NCI-H2029 treated with DMSO at 0.1 percent for 48 hours (cell line): ENCODE measurements at places on chromosomes 1 and 21.

GRCh38 chr1:180301135-180301742 is 71.2 kb downstream of the LHX4 start:
- DNase-seq, result no peak

DNA sequence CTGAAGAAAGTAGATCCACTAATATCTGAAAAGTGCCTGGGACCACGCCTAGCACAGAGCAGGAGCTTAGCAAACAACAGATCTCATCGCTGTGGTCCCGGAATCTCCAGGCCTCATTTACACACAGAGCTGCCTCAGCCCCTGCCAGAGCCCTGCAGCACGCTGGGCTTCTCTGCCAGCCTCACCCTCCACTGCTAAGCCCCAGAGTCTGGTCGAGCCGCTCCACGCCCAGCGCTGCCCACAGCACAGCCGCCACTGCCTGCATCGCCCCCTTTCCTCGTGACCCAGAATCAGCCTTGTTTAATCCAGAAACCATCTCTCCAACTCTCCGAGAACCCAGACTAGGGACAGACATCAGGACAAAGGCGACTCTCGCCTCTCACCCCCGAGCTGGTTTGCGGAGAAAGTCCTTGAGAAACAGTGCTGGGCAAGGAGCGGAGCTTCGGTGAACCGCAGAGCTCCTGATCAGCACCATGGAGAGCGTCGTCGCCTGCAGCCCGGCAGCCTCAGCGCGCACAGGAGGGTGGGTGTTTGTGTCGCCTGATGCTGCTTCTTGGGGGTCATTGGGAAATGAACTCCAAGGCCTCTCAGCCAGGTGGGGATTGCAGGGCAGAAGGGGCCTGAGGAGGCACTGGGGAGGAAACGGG is 145.1 kb downstream of the NPHP4 start:
- no peak for DNase-seq

- DNase-seq, result no peak
Observed at GRCh38 chr1:116504308-116505156, 66.3 kb downstream of the CD58 start.

DNA sequence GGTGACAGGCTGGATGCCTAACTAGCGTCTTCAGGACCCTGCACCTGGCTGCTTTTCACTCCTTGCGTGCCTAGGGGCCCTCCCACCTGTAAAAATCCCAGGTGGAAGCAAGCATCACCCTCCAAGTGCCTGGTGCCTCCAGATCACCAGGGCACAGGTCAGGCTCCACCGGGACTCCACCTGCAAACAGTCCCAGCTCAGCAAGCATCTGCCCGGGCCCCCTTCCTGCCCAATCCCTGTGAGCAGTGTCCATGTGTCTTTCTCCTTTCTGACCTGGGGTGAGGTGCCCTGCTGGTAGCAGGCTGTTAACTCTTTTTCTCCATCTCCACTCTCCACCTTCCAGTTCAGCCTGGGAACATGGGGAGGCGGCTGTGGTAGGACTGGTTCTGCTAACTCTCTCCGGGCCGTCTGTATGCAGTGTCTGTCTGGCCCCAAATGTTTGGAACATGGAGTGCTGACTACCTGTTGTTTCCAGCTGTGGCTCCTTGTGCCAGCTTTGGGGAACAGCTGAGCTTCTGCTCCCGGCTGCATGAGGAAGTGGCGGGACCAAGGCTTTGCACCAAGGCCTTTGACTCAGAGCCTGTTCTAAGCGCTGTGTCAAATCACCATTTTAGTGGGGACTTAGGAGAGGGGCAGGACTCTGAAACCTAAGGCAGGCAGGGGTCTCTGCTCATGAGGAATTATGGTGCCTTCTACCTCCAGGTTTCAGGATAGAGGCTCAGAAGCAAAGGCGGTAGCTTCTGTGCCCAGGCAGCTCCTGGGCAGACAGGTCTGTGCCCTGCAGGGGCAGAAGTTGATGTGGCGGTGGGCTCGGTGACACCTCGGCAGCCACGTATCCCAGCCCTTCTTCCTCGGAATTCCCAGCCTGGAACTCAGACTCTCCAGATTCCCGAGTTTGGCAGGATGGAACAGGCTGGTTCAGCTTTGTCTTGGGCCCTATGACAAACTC is 5.5 kb downstream of the GPR137B start:
- DNase-seq, result no peak

DNA sequence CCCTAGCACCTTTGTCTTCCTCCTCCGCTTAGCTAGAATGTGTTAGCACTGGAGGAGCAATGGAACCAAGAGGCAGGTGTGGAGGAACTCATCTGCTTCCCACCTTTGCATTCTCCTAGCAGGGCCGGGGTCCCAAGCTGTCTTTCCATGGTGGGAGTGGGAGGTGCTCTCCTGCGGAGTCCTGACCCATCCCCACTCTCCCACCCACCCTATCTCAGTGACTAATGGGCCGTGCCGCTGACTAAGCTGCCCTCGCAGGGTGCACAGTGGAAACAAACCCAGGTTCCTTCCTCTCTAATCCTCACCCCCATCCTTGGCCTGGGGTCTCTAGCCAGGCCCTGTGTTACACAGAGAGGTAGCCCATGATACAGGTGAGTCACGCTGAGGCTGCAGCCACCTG is 177.5 kb downstream of the HIVEP3 start:
- no peak for DNase-seq

- no peak for DNase-seq
Observed at GRCh38 chr1:55245781-55246180, 30.6 kb upstream of the USP24 start.

DNA sequence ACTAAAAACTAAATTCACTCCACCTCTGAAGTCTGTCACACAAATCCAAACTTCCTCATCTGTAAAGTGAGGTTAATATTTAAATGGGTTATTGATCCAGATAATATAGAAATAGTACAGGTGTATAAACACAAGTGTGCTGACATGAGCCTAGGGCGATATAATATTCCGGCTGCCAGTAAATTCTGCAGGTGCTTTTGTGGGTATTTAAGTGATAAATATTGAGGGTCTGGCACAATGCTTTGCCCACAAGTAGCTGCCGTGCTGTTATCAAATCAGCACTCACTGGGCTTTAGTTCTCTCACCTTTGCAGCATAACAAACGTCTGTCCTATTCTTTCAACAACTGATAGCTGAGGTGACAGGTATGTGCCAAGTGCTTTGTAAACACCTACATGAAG is 7.6 kb downstream of the PABPC4 start:
- peak; percentile 88 for DNase-seq

DNA sequence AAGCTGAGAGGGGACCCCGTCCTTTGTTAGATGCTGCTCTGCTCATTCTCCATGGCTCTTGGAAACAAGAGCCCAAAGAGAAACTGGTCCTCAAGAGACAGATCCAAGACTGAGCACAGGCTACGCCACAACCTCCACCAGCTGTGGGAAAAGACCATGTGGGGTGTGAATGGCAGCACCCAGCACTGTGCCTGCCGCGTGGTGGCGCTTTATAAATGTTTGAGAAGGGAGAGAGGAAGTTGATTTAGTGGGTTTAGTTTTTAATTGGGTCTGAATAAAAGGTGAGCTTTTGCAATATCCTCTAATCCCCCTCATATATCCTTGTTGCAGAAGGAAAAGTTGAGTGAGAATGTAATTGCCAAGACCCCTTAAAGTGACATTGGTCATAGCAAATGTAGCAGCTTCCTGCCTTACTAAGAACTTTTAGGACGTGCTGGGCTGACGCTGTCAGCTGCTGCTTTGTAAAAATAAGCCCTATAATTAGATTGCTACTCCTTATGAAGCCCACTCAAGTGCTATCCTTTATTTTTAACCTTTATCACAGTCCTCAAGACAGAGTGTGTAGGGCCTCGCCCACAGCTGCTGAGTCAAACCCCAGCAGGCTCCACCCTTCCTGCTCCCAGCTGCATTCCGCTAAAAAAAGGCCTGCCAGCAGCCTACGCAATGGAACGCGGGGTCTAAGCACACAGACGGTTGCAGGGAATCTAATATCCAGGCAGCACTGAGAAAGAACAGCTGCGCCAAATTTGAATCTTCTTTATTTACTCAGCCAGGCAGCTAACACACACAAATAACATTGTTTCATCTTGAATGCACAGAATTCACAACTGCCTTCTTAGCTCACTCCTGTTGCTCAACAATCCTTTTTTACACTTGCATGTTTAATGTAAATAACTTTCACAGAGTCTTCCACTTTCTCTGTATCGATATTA is 47.4 kb upstream of the PRDX6 start:
- peak; percentile 1 for DNase-seq

DNA sequence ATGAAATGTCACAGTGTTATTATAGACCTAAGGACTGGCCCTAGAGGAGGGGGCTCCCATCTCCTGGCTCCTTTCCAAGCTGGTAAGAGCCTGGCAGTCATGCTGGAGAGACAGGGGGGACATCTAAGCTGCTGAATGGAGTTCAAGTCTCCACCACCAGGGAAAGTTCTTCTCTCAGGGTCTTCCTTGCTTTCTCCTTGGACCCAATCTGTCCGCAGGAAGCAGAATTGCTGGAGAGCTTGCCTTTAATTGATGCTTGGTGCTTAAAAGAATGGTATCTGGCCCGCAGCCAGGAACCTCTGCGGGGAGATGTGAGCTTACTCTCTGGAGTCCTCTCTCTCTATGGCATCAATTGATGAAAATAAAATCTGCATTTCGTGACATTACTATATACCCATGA is 25.1 kb downstream of the IRF2BP2 start:
- peak; percentile 11 for DNase-seq

- DNase-seq, result no peak
Observed at GRCh38 chr1:159925719-159926078, 392 bp upstream of the TAGLN2 start.

GRCh38 chr1:43947874-43948437 is 1.2 kb downstream of the IPO13 start:
- DNase-seq, result no peak

DNA sequence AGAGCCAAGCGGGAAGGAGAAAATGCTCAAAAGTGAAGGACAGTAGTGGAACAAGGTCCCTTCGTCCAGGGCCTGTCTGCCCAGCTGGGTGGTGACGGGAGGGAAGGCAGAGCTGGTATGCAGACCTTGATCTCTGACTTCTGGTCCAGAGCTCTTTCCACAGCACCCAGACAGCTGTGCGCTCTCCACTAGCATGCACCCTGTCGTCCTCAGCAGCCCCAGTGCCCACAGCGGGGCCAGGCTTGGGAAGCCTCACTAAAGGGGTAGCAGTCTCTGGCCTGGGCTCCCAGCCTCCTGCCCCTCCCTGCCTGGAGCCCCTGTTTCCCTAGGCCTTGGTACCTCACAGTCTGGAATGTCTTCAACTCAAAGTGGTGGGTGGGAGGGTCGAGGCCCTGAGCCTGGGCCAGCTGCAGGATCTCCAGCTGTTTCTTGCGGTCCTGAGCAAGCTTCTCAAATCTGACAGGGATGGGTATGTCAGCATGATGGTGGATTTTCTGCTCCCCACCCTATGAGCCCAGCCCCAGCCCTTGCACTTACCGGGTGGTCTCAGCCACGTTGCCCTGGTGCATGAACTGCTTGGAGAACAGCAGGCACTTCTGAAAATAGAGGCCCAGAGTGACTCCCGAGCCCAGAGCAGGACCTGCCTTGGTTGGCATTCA is 10.0 kb downstream of the CC2D1B start:
- DNase-seq, result no peak

DNA sequence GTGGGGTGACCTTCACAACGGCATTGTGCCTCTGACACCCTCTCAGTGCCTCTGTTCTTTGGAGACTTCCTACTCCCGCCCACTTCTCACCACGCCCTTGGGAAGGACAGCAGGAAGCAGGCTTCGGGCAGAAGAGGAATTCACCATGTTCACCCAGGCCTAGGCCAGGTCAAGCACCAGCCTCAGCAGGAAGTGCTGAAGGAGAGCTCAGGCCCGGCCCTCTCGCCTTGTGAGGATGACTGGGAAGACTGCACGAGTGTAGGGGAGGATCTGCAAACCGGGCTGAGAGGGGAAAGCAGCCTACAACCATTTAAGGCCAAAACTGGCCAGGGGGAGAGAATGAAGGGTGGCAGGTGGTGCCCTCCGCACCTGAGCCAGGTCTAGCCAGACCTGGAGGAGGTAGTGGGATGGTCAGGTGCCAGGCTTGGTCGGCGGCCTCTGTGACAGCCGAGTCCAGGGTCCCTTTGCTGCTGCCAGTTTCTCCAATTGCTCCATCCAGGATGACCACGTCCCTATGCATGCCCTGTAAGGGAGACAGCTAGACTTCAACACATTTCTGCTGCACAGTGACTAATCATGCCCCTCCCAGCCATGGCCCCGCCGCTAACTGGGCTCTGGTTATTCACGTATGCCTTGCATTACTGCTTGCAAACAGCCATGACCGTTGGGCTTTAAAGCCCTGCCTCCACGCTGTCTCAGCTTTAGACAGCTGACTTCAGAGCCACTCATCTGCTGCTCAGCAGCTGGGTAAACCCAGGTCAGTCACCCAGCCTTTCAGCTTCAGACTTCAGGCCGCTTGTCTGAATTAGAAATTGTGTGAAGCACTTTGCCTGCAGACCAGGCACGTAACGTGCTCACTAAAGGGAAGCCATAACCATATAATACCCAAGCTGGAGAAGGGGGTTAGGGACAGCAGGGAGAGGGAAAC is 8.9 kb downstream of the MRTO4 start:
- DNase-seq, result no peak

- DNase-seq, result no peak
Observed at GRCh38 chr1:176628775-176629174, 165.8 kb downstream of the PAPPA2 start.

DNA sequence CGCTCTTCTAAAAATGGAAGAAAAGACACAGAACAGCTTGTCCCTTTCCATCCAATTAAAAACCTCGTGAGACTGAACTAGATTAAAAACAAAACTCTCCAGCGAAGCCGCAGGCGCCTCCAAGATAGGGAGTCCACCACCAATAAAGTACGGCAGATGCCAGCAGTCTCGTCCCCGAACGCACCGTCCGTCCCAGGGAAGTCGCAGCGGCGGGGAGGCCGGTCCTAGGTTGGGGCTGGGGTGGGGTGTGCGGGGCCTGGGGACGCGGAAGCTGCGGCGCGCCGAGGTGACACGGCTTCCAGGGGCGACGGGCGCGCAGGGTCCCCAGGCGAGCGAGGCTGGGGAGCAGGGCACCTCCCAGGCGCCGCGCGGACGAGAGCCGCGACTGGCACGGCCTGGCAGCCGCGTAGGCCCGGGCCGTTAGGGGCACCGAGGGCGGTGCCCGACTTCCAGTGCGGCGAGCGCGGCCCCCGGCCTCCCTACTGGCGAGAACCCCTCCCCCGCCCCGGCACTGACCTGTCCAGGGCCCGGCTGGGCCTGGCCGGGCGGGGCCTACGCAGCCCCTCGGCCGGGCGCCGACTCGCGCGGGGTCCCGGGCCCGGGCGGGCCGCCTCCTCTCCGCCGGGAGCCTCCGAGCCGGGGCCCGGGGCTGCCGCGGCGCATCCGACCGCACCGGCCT is 28.3 kb upstream of the A3GALT2 start:
- DNase-seq, result no peak

GRCh38 chr21:16968436-16968835 is 544.4 kb upstream of the CXADR start:
- DNase-seq, result no peak

- no peak for DNase-seq
Observed at GRCh38 chr1:74952786-74953185, 181.4 kb upstream of the LHX8 start.

- DNase-seq, result no peak
Observed at GRCh38 chr1:37392051-37392450, 82.3 kb upstream of the ZC3H12A start.

DNA sequence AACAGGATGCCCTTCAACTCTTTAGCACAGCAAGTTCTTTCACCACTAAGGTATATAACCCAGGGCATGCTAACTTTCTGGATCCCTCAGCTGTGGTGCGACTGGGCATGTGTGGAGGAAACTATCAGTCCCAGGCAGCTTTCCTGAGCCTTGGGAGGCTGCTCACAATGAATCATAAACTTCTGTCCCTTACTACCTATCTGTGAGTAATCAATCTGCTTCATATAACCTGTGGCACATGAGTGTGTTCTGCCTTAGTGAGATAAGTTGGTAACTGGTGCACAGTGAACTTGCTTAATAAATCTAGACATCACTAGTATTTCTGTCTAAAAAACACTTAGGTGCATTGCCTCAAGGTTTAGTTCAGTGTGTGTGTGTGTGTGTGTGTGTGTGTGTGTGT is 158.0 kb downstream of the GPATCH2 start:
- no peak for DNase-seq
